ENCODE measurements at places on chromosomes 2 and 18.

GRCh38 chr18:77866351-77866750, 616.7 kb downstream of the GALR1 start:
- DNase-seq, result no peak

DNA sequence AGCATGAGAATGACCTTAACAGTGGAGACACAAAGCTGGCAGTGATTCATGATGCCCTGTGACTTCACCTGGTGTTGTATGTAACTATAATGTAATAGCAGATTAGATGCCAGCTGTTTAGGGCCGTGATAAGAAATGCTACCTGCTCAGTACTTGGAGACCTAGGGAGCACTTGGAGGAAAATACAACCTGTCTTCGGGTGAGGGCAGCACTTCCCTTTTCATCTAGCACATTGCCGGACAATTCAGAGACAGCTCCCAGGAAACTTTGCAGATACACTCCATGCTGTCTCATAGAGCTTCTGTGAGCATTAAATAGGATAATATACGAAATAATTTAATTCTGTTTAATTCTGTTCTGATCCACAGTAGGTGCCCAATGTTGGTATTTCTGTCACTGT, 668.5 kb downstream of the TSN start:
- no peak for DNase-seq

DNA sequence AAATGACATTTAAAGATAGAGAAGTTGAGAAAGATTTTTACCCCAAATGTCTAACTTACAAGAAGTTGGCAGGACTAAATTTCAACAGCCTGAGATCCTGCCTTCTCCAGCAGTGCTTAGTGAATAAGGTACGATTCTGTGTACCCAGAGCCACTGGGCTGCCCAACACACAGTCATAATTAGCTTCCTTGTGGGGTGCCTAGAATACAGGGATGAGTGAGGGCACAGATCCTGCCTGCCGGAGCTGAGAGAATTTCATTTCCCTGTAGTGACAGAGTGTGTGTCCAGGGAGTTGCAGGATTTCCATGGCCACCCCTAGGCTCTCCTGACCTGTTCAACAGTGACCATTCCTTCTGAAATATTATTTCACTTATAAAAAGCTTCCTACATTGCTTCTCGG, 27.0 kb downstream of the GREB1 start:
- DNase-seq, result no peak

DNA sequence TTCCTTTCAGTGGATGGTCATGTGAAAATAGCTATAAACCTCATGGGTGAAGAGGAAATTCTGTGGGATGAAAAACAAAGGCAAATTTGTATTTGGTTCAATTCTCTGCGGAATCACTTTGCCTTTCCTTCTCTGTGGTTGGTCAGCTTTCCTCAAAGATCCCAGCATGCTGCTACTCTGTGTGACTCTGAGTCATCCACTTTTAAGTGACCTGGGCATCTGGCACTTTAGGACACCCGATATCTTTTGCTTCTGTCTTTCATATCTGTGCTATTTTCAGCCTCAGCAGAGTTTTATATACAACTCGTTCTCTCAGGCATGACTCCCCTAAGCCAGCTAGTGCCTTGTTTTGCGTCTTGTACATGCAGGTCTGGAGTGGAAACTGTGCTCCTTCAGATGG, 217.0 kb upstream of the PIEZO2 start:
- DNase-seq, result no peak

DNA sequence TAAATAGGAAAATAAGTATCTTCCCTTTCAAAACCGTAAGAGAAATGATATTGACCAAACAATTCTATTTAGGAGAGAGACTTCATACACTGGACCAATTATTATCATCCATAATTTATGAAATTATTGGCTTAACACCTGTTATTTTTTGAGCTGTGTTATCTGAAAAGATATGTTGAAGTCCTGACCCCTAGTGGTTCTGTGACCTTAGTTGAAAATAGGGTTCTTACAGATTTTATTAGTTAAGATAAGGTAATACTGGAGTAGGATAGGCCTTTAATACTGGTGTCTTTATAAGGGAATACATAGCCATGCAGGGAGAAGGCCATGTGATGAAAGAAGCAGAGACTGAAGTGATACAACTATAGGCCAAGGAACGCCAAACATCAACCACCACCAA, 659.6 kb downstream of the DCC start:
- no peak for DNase-seq

DNA sequence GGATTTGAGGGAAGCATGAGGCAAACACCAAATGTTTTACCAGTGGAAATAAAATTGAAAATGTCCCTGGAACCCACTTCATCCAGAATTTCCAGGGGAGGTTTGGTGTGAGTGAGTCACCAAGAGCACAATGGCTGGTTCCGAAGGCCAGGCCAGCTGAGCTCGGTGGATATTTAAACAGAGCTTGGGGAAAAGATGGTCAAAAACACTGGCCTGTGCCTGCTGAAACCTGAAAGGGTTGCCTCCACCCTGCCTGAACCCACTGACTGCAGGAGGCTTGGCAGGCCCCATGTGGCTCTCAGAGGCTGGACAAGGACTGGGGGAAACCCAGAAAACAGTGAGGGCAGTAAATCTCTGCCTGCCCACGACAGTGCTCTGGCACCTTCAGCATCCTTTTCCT, 93.9 kb downstream of the TTC32 start:
- no peak for DNase-seq

- DNase-seq, result no peak
Measured at GRCh38 chr2:228655331-228655730, 473.8 kb upstream of the SPHKAP start.

- DNase-seq, result no peak
Measured at GRCh38 chr2:8694737-8695136, 12.9 kb downstream of the ID2 start.

DNA sequence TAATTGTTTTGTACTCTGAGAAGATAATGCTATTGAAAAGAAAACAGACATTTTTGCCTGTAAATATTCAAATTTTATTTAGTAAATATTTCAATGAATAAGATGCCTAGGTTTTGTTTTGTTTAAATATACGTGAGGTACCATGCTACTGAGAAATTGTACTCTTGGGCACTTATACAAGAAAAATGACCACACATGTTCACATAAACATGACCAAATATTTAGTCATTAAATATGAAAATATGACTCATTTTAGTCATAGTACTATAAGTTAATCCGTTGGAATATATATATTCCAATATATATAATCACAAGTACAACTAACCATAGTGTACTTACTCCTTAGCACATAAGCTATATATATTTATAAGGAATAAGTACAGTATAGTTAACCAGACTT, 56.7 kb upstream of the ZNF804A start:
- DNase-seq, result no peak

GRCh38 chr2:175976391-175977157, 25.5 kb downstream of the LNPK start:
- DNase-seq, result no peak
